NCI-H187 treated with DMSO at 0.1 percent for 48 hours (cell line): ENCODE measurements at places on chromosomes 6 and 20.

DNA sequence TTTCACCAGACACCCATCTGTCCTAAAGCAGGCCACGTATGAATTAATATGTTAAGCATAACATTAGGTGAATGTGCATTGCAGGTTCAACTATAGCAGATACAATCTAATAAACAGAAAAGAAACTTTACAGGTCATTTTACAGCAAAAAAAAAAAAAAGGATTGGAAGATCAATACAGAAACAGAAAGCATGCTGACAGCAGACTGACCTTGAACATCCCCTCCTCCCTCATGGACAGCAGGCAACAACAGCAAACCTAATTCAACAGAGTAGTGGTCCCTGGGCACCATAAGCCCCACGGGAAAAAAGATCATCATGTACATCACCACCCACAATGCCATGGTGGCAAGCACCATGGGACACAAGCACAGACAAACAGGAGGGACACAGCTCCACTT, 12.1 kb upstream of the RAB22A start:
- no peak for DNase-seq

- DNase-seq, result no peak
Measured at GRCh38 chr6:102300350-102300749, 906.8 kb downstream of the GRIK2 start.

GRCh38 chr6:39228992-39229767, at the start of gene KCNK5:
Gene KCNK5, minus strand, starts transcription at chr6:39229475. Its CDS starts 364 bp downstream, at chr6:39229111.
- no peak for DNase-seq

DNA sequence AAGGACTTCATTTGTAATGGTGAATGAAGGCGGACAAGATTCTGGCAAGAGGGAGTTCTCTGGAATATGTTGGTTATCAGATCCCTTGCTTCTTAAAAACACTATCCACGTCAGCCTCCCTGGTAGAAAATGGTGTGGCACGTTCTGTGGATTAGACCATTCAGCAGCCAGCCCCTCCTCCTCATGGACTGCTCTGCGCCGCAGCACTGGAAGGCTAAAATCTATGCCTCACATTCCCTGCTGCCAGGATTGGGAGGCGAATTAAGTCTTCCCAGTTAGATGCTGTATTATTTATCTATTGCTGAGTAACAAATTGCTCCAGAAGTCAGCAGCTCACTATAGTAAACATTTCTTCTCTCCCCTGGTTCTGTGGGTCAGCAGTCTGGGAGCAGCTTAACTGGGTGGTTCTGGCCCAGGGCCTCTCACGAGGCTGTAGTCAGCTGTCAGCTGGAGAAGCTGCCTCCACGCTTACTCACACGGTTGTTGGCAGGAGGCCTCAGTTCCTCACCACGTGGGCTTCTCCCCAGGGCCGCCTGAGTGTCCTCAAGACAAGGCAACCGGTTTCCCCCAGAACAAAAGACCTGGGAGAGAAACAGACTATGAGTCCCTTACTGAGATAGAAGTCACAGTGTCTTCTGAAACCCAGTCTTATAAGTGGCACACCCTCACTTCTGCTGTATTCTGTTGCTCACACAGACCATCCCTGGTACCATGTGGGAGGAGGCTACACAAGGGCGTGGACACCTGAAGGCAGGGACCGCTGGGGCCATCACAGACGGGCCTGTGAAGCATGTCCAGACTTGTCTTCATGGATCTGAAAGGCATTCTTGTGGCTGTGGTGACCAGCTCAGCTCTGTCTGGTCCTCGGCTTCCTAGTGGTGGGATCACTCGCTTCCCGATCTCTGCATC, 101.0 kb downstream of the NRN1 start:
- DNase-seq, result no peak

DNA sequence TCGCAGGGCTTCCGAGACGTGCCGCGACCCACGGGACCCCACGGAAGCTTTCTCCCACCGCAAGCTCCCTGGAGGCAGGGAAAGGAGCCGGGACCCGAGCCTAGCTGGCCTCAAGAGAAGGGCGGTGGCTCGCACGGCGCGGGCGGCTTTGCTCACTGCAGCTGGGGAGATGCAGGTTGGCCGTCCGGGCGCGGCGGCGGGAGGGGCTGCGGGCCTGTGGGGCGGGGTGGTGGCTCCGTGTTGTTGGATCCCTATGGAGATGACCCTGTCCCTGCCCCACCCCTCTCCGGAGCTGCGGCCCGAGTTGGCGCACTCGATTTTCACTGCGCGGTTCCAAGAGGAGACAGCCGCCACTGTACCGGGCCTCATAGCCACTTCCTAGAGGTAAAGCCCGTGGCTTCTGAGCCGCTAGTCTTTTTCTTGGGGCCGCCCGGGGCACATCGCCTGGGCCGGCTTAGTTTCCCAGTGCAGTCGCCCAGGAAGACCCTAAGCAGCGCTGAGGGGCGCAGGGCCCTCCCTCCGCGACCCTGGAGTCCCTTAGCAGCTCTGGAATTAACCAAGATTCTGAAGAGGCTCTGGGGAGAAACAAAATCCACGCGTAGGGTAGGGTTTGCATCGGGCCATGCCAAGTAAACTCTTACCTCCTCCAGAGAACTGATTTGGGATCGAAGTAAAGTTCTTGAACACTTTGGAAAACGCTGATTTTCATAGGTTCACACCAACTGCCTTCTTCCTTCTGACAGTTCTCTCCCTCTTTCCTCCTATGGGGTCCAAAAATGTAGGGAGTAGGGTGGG, at the start of gene ECT2L:
Gene ECT2L (plus strand): TSS at position 279 of the 795 bp plus-strand sequence. CDS start 17,188 bp downstream, outside the sequence.
- no peak for DNase-seq
